ENCODE measurements at places on chromosomes 6 and 20.

- no peak for DNase-seq
Measured at GRCh38 chr6:123990376-123990775, 186.7 kb downstream of the NKAIN2 start.

DNA sequence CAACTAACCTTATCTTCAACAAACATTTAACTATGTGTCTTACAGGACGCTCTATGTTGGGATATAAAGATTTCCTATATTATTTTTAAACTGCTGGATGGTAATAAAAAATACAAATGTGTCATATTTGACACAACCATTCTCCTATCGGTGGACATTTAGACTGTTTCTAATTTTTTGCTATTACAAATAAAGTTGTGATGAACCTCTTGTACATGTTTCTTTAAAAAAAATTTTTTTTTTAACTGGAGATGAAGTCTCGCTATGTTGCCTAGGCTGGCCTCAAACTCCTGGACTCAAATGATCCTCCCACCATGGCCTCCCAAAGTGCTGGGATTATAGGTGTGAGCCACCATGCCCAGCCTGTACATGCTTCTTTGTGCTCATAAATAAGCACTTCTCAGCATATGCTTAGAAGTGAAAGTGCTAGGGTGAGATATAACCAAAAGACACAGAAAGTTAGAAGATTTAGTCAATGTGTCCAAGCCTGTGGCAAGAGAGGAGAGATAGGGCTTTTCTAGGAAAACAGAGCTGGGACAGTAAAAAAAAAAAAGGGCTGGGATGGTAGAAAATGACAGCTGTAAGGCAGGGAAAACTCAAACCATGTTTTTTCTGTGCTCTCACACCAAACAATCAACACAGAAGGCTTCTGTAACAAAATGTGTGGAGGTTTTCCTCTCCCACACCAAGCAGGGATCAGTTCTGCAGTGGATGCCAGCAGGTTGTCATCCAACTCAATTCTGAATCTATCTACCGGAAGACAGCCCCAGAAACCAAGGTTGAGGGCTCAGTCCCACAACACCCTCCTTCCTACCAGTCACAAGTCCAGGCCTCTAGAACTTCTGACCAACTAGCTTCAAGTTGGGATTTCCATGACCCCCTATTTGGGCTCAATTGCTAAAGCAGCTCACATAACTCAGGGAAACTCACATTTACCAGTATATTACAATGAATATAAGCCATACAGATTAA lies 70.0 kb upstream of the SMIM29 start:
- DNase-seq, result no peak

DNA sequence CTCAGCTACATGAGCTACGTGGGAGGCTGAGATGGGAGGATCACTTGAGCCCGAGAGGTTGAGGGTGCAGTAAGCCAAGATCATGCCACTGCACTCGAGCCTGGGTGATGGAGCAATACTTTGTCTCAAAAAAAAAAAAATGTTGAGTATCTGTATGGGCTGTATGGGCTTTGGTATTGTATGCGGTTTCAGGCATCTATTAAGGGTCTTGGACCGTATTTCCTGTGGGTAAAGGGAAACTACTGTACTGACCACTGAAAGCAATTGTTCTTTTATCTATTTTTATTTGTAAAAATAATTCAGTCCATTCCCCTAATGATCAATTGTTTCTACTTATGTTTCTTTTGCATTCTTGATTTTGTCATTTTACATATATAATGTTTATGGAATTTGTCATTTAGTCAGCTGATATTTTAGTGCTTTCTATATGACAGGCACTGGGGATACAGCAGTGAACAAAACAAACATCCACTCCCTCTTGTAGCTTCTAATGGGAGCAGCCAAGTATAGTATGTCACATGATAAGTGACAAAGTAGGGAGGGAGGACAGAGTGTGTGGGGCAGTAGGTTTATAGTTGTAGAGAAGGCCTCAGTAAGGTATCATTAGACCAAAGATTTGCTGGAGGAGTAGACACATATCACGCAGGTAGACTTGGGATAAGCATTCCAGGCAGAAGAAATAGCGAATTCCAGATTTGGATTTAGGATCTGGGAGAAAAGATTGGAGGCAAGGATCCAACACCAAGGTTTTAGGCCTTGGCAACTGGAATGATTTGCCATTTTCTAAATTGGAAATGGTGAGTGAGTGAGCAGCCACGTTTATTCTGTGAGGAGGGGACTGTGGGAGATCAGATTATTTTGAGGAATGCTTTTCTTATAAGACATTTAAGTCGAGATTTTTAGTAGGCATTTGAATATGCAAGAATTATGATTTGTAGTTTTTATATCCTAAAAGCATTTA lies 6.0 kb downstream of the PCMT1 start:
- DNase-seq, result no peak

DNA sequence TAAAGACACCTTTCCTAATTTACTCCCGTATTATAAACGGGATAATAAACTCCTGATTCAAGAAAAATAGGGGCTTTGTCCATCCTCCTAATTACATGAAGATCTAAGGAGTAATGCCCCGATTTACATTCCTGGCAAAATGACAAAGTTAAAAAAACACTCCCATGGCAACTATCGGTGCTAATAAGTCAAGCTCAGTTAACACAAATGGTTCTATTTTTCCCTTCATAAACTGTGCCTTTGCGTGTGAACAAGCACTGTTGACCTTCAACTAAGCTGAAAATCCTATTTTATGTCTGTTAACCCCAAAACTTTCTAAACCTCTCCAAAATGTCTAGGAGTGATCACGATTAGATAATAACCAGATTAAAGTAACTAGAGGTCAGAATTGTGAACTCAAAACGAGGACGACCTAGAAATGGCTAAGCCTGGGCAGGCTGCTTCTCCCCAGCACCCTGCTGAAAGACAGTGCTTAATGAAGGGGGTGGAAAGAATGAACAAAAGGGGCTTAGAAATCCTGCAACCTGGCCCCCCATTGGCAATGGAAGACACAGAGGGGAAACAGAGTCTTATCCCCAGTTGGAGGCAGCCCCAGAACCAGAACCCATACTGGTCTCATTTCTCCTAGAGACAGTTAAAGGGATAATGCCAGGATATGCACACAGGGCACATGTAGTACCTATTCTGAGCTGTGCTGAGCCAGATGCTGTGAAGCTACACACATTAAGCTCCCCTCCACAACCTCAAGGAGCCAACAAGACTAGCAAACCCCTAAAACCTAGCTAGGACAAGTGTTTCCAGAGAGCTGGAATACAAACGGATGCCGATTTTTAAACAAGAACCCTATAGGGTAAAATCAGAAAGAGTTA lies 23.0 kb downstream of the SLC23A2 start:
- DNase-seq, result no peak

DNA sequence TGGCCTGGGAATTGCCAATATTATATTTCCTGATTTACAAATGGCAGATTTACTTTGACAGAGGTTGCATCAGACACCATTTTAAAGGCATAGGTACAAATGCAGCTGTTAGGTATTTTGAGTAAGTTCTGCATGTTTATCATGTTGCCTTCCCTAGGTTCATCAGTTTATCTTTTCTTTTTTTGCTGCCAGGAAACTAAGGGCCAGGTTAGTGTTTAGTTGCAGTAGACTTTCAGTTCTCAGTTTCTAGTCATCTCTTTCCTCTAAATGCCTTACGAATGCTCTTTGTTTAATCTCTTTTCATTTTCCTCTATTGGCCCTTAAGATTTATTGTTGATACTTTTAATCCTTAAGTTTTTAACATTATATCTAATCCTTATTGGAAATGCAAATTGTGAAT lies 129.9 kb downstream of the SMAP1 start:
- DNase-seq, result no peak

DNA sequence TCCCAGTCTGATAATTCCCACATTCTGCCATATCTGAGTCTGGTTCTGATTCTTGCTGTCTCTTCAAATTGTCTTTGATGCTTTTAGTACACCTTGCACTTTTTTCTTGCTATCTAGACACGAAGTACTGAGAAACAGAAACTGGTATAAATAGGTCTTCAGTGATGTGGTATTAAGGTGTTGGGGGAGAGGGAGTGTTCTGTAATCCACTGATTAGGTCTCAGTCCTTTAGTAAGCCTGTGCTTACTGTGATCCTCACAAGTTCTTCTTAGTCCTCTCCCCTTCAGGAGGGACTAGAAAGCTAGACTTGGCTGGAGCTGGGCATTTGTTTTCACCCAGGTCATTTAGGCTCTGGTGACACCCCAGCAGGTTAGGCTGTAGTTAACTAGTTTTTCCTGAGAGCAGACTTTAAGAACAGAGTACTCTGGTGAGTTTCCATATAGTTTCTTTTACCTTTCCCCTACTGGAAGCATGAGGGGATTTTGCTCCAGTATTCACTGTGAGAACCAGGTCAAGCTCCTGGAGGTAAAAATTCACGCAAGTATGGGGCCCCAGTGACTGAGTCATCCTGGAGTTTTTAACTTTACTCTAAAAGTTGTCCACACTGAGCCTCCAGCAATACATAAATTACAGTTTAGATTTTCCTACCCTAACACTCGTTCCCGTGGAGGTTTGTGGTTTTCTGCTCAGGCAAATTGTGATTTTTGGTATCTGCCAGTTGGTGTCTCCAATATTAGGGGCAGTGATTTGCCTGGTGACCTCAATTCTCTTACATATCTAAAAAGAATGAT lies 154.6 kb downstream of the CDKAL1 start:
- no peak for DNase-seq

Measured in mucosa of gallbladder (tissue), 1 donor.